ENCODE measurements at places on chromosomes 2 and 18.
A peak's percentile ranks its signal among the peaks of the same experiment; 100 is the strongest.

DNA sequence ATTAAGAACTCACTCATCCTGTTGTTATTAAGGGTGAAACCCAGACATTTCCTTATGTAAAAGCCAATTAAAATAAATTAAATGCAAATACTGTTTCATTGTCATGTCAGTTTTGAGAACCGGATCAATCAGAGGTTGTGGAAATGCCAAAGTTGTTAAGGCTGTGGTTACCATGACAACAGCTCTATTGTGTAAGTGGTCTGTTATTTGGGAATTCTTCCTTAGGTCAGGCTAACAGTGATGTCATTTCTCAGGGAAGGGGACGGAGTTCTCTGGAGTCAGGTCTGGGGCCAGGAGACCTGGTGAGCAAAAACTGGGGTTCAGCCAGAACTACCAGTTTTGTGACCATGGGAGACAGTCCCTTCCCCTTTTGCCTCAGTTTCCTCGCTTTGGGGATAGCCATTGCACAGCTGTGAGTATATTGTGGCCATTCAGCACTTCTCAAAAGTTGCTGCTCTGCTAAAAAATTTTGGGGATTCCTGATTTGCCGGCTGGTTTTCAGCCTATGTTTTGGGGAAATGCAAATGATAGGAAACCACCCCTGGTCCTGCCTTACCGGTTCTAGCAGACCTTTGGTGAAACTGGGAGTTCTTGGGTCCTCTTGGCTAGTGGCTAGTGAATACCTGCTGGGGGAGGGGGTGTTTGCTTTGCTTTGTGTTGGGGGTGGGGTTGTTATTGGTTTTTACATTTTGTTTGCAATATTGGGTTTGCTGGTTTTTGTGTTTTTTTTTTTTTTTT, 21.6 kb downstream of the HPCAL1 start:
- DNase-seq = no peak

GRCh38 chr2:118723394-118723793, 124.1 kb downstream of the EN1 start:
- no peak for DNase-seq

- DNase-seq = no peak
These were observed 65.4 kb downstream of the XDH start for GRCh38 chr2:31349160-31349559.

DNA sequence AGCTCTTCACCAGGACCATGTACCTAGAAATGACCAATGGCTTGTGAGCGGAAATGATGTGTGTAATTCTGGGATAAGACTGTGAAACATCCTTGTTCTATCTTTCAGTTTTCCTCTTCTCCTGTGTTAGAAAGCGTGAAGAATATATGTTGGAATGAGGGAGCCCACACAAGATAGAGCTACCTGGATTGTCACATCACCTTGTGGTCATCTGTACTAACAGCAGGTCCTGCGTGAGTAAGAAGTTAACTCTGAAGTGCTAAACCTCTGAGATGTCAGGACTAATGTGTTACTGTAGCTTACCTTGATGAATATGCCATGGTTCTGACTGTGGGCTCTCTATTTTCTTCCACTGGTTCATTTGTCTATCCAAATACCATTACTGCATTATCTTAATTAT, 75.6 kb downstream of the FASTKD2 start:
- no peak for DNase-seq

- DNase-seq = no peak
These were observed 70.5 kb upstream of the RTN4 start for GRCh38 chr2:55120634-55121359.

- DNase-seq = no peak
These were observed 100.0 kb downstream of the SPOPL start for GRCh38 chr2:138601458-138602165.

DNA sequence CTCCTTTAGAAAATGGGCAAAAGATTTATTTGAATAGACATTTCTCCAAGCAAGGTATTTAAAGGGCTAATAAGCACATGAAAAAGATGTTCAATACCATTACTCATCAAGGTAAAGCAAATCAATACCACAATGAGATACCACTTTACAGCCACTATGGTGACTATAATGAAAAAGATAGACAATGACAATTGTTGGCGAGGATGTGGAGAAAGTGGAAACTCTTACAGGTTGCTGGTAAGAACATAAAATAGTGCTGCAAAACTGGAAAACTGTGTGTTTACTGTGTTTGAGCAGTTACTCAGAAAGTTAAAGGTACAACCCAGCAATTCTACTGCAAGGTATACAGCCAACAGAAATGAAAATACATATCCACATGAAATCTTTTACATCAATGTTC, 31.9 kb upstream of the RNU4ATAC start:
- DNase-seq = no peak

DNA sequence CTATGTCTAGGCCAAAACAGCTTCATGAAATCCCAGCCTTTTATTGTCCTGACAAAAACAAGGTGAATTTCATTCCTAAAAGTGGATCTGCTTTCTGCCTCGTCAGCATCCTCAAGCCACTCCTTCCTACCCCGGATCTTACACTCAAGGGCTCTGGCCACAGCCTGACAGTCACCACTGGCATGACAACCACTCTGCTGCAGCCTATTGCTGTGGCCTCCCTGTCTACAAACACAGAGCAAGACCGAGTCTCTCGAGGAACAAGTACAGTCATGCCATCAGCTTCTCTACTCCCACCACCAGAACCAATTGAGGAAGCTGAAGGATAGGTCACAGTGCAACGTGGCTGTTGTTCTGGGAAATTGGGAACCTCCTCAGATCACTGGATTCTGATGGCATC, 106.1 kb downstream of the ICA1L start:
- DNase-seq = no peak

- no peak for DNase-seq
These were observed 575.9 kb downstream of the IRS1 start for GRCh38 chr2:226223704-226224103.

- no peak for DNase-seq
These were observed 125.8 kb upstream of the GLI2 start for GRCh38 chr2:120609826-120610395.

- no peak for DNase-seq
These were observed 10.7 kb downstream of the KCNJ3 start for GRCh38 chr2:154709215-154709614.

- DNase-seq = no peak
These were observed 141.4 kb downstream of the SMAD7 start for GRCh38 chr18:48809365-48809764.

DNA sequence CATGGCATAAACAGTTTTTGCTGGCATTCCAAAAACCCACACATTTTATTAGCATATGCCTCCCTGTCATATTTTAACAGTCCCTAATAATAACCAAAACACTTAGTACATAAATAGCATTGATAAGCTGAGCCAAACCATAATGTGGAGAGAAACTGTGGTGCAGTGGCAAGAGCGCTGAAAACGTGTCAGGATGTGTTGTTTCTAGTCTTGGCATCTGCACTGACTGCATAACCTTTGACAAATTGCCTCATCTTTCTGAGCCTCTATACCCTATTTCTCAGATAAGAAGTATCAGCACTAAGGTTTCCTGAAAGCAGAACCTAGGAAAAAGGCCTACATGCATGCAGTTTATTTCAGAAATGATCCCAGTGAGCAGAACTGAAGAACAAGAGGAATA, 41.4 kb downstream of the RAD51AP2 start:
- DNase-seq = no peak

DNA sequence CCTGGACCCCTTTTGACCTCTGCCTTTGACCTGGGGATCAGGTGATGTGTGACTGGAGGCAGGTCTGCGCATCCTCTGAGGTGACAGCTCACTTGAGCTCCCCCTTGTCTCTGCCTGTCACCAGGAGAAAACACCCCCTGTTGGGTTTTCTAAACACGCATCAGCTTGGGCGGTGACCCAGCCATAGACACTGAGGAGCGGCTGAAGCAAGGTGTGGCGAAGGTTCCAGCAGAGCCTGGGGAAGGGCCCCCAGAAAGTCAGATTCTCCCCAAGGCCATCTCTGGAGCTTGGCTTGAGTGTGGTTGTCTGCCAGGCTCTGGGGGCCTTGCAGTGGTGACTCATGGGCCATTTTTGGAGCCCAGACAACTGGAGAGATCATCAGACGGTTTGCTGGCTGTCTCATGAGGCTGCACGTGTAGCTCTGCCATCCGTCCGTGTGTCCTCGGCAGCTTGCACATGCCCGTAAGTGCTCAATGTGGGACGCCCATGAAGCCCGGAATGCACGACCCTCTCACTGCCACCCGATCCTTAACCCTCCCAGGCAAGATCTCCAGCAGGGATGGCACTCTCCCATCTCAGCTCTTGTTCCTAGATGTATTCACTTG, 29.4 kb downstream of the SIX3 start:
- DNase-seq = no peak

DNA sequence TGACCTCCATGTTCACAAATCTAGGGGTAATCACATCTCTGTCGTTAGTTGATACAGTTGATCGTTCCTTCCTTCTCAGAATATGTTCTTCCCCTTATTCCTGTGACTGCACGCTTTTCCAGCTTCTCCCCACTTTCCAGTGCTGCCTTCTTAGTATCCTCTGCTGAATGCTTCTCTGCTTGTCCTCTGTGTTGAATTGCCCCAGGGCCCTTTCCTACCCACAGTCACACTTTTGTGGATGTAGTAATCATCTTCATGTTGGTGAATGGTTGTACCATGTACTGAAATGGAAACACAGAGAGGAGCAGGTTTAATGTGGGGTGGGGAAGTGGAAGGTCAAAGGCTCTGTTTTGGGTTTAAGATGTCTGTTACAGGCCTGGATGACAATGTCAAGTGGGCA, 47.2 kb downstream of the EML6 start:
- DNase-seq = no peak

GRCh38 chr2:54204476-54204875, 51.6 kb downstream of the TSPYL6 start:
- no peak for DNase-seq

DNA sequence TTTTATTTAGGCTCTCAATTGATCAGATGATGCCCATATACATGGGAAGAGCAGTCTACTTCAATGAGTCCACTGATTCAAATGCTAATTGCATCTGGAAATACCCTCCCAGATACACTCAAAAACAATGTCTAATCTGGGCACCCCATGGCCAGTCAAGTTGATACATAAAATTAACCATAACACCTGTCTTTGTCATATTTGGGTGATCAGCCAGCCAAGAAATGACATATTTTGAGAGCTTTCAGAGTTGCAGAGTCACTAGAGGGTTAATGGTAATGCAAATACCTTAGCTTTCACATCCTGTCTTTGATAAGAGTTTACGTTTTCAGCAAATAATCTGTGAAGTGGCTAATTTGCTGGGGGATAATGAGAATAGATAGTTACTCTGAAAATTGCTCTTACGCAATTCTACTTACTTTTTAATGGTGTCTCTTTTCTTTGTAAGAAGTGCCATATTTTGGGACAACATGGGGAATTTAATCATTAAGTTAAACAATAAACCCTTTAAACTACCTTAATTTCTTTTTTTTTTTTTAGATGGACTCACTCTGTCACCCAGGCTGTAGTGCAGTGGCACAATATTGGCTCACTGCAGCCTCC, 49.1 kb downstream of the CCDC195 start:
- no peak for DNase-seq

- DNase-seq = no peak
These were observed 34.6 kb downstream of the DYTN start for GRCh38 chr2:206683546-206683945.

DNA sequence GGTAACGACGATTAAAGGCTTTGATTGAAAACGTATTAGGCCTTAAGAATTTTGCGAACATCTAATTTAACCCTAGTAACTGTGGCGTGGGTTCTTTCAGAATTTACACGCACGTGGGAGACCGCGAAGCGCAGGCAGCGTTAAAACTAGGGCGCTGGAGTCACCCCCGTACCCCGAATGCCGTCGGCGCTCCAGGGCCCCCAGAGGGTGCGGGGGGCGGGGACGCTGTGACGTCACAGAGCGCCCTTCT, 673 bp upstream of the SMCHD1 start:
- DNase-seq = peak; percentile 66

DNA sequence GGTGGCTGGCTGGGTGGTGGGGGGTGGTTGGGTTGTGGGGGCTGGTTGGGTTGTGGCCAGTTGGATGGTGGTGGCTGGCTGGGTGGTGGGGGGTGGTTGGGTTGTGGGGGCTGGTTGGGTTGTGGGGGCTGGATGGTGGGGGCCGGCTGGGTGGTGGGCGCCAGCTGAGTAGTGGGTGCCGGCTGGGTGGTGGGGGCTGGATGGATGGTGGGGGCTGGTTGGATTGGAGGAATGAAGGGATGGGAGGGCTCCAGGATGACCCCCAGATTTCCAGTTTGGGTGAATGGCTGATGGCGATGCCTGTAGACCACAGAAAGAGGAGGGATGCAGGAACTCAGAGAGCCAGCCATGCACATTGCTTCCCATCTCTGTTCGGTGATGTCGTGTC, 26.8 kb upstream of the GPR17 start:
- no peak for DNase-seq

DNA sequence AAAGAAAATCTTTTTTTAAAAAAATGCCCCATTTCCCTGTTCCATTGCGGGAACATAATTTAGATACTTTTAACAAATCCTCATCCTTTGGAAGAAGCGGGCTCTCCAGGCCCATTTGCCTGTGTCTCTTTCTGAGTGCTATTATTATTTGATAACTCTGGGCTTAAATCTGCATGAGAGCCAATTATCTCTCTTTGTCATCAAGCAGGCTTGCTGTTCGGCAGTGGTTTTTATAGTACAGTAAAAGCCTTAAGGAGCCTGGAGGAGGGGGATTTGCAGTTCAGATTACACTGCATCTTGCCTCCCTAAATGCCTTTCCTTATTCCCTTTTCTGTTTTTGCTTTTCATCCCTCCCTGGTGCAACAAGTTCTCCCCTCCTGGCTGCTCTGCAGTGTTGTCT, 50.6 kb downstream of the CELF4 start:
- no peak for DNase-seq

DNA sequence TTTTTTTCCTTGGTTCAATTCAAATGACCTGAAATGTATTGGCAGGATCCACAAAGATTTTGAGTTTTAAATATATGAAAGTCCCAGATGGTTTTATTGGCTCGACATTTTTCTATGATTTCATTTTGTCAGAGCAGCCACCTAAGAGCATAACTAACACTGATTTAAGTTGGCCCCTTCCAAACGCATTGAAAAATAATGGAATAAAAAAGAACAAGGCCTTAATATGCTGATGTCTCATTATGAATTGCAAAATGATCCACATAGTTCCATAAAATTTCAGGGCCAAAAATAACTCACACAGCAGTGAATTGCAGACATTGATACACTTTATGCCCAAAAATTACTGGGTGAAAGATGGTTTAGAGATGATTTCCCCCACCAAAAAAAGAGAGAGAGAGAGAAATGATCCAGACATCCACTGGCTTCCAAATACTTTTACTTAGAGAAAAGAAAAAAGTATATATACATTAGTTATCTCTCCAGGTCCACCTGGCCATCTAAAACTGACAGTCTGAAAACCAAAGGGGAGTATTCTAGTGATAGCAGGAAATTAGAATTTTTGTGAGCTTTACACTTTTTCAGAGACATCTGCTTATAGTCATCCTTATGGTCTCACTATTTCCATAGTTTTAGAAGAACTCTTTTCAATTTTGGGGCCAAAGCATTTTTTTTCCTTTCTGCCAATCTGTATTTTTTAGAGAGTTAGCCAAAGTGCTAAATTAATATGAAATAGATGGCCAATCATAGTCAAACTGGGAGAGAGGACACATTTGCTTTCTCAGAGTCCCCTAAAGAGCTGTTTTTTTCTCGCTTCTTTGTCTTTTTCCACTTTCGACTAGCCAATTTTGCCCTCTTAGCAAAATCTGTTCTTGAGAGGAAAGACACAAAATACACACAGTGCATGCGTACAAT, 213.5 kb upstream of the RND3 start:
- DNase-seq = no peak
